ENCODE measurements at places on chromosomes 4 and X. TPM values are rescaled to one million over a fixed set of nuclear protein-coding genes. Genes with fewer than 3 reads are reported as not detected.
A peak's percentile ranks its signal among the peaks of the same experiment; 100 is the strongest.

- no peak for DNase-seq
- H3K4me3 ChIP-seq, result no peak overlapping the region
- no peaks in the 10 kb centered on the region for H3K4me1 ChIP-seq
These were observed 1722.0 kb upstream of the TENM3 start for GRCh38 chr4:180521181-180521580.

NXF2B gene
- not detected for total RNA-seq

- H3K27me3 ChIP-seq, result no peaks in the 10 kb centered on the region
- H3K4me1 ChIP-seq, result no peaks in the 10 kb centered on the region
- no peaks in the 10 kb centered on the region for H3K36me3 ChIP-seq
- DNase-seq, result no peak
- H3K27ac ChIP-seq, result no peak overlapping the region
- H3K4me3 ChIP-seq, result no peak overlapping the region
These were observed 446.5 kb downstream of the SPRY1 start for GRCh38 chr4:123843137-123843536.

KCNE5 gene
- total RNA-seq, result 0.44 TPM

CYTL1 gene
- not detected for total RNA-seq

PDCL2 gene
- total RNA-seq, result not detected

GRCh38 chrX:154321594-154321993, 26.0 kb downstream of the TKTL1 start:
- no peak overlapping the region for H3K27ac ChIP-seq
- no peaks in the 10 kb centered on the region for H3K36me3 ChIP-seq
- no peak overlapping the region for H3K4me3 ChIP-seq
- peak; percentile 62 for DNase-seq

DNA sequence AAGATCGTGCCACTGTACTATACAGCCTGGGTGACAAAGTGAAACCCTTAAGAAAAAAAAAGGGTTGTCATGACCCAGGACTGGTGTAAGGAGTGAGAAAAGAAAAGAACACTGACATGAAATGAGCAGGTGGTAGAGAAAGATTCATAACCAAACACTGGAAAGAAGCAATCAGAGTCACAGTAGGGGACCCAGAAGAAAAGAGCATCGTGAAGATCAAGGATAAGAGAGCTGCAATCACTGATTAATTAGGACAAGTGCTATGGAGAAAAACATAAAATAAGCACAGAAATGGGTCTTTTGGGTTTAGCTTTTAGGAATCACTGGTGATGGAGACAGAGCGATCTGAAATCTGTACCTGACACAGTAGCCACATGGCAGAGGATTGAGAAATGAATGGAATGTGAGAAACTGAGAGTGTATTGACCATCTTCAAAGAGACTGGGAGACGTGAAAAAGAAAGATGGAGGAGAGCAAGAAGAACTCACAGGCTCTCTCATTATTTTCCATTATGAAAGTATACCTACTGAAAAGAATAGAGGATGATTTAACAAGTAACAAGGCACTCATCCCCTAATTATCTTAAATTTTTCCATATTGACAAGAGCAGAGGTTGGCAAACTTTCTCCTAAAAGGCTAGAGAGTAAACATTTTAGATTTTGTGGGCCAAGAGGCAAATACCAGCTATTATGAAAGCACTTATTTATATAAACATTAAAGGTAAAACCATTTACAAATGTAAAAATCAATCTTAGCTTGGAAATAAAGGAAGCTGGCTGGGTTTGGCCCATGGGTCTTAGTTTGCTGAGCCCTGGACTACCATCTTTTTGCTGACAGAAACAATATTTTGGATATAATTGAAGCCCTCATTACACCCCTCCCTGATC, 7.3 kb downstream of the TMEM154 start:
- DNase-seq, result no peak
- no peaks in the 10 kb centered on the region for H3K36me3 ChIP-seq
- no peaks in the 10 kb centered on the region for H3K27me3 ChIP-seq

STAP1 gene
- 22.3 TPM for total RNA-seq

CT83 gene
- not detected for total RNA-seq

XKRX gene
- total RNA-seq, result 1.2 TPM

GPR143 gene
- not detected for total RNA-seq

DNA sequence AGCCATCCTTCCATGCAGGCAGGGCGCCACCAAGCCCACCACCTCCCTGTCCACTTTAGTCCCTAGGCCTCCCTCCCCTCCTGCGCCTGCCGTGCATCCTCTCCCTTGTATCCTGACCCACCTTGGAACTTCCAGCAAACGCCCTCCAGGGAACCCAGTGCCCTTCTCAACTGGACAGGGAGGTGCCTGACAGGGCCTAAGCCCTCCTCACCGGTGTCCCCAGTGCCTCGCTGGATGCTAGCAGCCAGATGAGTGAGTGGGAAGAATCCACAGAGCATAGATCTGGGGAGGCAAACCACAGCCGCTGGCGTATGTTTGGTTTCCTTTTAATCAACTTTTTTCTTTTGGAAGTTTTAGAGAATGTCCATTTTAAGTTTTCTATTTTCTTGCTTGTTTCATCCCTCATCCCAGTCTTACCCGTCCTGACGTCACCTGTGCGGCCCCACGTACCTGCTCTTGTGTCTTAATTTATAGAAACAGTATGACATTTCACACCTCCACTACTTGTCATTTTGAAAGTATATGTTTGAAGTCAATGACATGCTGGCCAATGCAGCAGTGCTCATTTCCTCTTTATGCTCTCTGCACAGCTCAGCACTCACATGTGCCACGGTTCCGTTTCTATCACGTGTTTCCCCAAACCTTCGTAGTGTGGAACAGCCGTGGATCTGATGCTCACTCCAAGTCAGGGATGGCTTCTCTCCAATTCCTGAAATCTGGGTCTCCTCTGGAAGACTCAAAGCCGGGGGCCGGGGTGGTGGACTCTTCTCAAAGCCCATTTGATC, 3.4 kb upstream of the HMX1 start:
- no peak overlapping the region for H3K4me3 ChIP-seq
- DNase-seq, result no peak
- H3K27ac ChIP-seq, result no peak overlapping the region
- H3K27me3 ChIP-seq, result peaks cover 41% of the 10 kb centered on the region

AWAT2 gene
- not detected for total RNA-seq

GRCh38 chrX:71953391-71953790, 42.7 kb downstream of the NHSL2 start:
- no peaks in the 10 kb centered on the region for H3K36me3 ChIP-seq
- DNase-seq, result no peak
- no peaks in the 10 kb centered on the region for H3K27me3 ChIP-seq
- no peaks in the 10 kb centered on the region for H3K4me1 ChIP-seq
- H3K4me3 ChIP-seq, result no peak overlapping the region

SSX2 gene
- not detected for total RNA-seq

DNA sequence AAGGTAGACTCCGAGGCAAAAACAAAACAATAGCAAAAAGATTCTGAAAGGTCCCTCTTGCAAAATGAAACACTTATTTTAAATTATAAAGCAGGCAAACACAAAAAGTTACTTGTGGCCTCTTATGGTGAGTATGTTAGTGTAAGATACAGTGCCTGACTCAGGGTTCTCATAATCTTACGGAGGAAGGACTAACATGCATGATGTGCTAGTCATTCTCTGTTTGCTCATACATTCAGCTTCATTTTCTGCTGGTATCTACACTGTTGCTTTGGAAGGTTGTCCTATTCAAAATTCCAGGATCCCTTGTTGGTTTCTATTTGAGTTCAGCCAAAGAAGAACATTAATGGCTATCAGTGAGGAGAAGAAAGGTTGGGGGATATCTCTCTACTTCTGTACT, 249.1 kb upstream of the FAM47A start:
- H3K27me3 ChIP-seq, result no peaks in the 10 kb centered on the region
- no peak overlapping the region for H3K27ac ChIP-seq
- no peak for DNase-seq
- no peak overlapping the region for H3K4me3 ChIP-seq
- no peaks in the 10 kb centered on the region for H3K36me3 ChIP-seq
- no peaks in the 10 kb centered on the region for H3K4me1 ChIP-seq

DNA sequence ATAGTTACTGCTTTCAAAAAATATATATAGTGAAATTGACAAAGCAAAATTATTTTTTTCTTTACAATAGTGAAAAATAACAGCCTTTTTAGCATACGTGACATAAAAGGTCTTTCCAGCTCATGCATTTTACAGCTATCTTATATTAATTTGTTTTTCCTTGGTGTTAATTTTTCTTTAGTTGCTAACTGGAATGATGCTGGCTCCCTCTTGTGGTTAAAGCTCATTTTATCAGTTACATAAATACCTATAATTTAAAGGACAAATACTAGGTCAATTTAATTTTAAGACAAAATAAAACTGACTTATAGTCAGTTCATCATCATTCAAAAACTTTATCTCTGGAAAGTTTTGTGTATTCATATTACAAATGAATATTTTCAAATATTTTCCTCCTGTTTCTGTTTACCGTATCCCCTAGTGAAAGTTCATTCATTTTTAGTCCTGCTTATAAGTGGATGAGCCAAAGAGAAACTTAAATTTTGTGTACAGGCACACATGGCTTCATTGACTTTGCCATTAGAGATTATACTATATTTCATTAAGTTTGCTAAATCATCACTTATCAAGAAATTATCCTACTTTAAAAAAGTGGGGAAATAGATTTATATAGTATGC, 9.9 kb upstream of the ANAPC4 start:
- H3K27me3 ChIP-seq, result no peaks in the 10 kb centered on the region
- no peak overlapping the region for H3K27ac ChIP-seq
- no peaks in the 10 kb centered on the region for H3K4me1 ChIP-seq

- H3K4me3 ChIP-seq, result no peak overlapping the region
- no peaks in the 10 kb centered on the region for H3K4me1 ChIP-seq
- H3K27ac ChIP-seq, result no peak overlapping the region
- DNase-seq, result no peak
- peaks cover 7% of the 10 kb centered on the region for H3K36me3 ChIP-seq
These were observed 24.0 kb downstream of the ANAPC4 start for GRCh38 chr4:25401066-25401465.

CNKSR2 gene
- total RNA-seq, result 4.8 TPM

- DNase-seq, result no peak
- no peaks in the 10 kb centered on the region for H3K27me3 ChIP-seq
- no peak overlapping the region for H3K27ac ChIP-seq
- no peaks in the 10 kb centered on the region for H3K36me3 ChIP-seq
- H3K4me1 ChIP-seq, result no peaks in the 10 kb centered on the region
- H3K4me3 ChIP-seq, result no peak overlapping the region
These were observed 138.8 kb downstream of the DCTD start for GRCh38 chr4:182778222-182778982.

DNA sequence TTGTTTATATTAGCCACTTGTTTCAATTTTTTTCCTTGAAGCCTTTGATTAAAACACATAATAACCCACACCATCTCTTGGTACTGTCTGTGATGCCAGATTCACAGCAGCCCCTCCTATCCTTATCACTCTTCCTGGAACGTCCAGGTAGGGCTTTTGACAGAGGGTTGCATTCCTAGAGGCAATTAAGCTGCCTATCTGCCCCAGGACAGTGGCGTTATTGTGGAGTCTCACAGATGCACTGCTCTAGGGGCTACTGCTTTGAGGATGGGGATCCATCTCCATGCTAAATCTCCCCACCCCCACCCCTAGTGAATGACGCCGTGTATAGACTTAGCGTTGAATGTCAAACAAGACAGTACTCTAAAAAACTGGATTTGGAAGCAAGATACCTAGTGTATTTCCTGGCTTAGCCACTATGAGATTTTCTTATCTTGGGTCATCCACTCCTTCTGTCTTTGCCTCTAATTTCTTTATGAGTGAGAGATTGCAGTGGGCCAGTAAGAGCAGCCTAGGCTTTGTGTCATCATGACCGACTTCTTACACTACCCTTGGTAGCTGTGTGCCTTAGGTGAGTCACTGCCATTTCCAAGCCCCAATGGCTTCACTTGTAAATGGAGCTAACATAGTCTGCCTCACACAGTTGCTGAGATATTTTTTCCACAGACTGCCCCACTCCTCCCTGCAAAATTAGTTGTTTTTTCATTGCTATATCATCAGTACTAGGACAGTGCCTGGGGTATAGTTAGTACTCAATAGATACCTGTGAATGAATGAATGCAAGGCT, 90.9 kb downstream of the EGF start:
- H3K27ac ChIP-seq, result no peak overlapping the region
- no peaks in the 10 kb centered on the region for H3K27me3 ChIP-seq
- H3K36me3 ChIP-seq, result no peaks in the 10 kb centered on the region
- H3K4me1 ChIP-seq, result no peaks in the 10 kb centered on the region

ZFP92 gene
- 2.4 TPM for total RNA-seq

GRCh38 chr4:101280866-101281600, 66.3 kb downstream of the PPP3CA start:
- H3K27ac ChIP-seq, result no peak overlapping the region
- no peak for DNase-seq
- no peak overlapping the region for H3K4me3 ChIP-seq
- no peaks in the 10 kb centered on the region for H3K27me3 ChIP-seq

FAM9C gene
- 12.3 TPM for total RNA-seq

GRCh38 chrX:17187136-17187756, 187.8 kb upstream of the NHS start:
- DNase-seq, result no peak
- H3K27ac ChIP-seq, result no peak overlapping the region
- H3K4me3 ChIP-seq, result no peak overlapping the region
- H3K27me3 ChIP-seq, result no peaks in the 10 kb centered on the region
- no peaks in the 10 kb centered on the region for H3K4me1 ChIP-seq

DNA sequence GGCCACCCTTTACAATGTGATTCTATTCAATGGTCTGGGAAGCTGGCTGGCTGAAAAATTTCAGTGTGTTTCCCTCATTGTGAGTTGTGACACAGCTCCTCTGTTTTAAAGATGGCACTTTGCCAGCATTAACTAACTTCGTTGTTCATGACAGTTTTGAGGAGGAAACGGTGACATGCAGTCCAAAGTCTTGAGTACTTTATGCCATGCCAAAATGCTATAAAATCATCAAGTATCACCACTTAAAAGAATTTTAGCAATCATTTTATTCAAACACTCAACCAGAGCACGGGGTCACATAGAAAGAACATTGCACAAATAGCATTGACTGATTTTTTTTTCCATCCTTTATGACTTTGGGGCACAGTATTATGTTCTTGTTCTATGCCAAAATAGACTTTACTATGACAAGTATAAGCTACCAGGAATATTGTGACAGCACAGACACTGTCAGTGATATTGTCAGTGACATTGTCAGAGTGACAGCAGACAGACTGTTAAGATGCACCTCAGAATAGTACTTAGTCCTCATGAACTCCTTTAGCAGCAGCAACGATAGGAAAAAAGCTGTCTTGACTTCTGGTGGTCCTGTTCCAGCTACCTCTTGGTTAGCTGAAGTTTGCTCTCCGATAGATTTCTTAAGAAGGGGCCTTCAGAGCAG, 46.7 kb downstream of the CXCL13 start:
- no peak overlapping the region for H3K4me3 ChIP-seq
- H3K27me3 ChIP-seq, result no peaks in the 10 kb centered on the region
- no peaks in the 10 kb centered on the region for H3K4me1 ChIP-seq
- H3K27ac ChIP-seq, result no peak overlapping the region

PSMD10 gene
- 26.7 TPM for total RNA-seq

DNA sequence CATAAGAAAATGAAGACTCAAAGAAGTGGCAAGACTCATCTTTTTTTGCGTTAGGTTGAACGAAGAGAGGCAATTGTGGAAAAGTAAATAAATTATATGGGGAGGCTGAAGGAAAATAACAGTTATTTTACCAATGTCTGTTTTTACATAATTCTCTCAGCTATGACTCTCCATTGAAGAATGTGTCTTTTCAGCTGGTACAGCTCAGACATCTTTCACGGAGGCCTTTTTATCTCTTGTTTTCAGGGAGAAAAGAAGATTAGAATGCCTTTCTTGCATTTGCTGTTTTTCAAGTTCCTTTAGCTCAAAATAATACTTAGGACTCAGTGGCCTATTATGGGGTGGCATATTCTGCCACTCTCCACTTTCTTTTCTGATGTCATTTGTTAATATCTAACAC, 153.0 kb downstream of the ADAM29 start:
- DNase-seq, result no peak
- no peaks in the 10 kb centered on the region for H3K36me3 ChIP-seq
- no peak overlapping the region for H3K27ac ChIP-seq
- H3K4me1 ChIP-seq, result no peaks in the 10 kb centered on the region
- no peak overlapping the region for H3K4me3 ChIP-seq

MAEA gene
- 112 TPM for total RNA-seq

Data from spleen (tissue), 13 donors.